CD4-positive, alpha-beta memory T cell (primary cell): ENCODE measurements at places on chromosomes 3 and 15. TPM values are rescaled to one million over a fixed set of nuclear protein-coding genes. Genes with fewer than 3 reads are reported as not detected.

DNA sequence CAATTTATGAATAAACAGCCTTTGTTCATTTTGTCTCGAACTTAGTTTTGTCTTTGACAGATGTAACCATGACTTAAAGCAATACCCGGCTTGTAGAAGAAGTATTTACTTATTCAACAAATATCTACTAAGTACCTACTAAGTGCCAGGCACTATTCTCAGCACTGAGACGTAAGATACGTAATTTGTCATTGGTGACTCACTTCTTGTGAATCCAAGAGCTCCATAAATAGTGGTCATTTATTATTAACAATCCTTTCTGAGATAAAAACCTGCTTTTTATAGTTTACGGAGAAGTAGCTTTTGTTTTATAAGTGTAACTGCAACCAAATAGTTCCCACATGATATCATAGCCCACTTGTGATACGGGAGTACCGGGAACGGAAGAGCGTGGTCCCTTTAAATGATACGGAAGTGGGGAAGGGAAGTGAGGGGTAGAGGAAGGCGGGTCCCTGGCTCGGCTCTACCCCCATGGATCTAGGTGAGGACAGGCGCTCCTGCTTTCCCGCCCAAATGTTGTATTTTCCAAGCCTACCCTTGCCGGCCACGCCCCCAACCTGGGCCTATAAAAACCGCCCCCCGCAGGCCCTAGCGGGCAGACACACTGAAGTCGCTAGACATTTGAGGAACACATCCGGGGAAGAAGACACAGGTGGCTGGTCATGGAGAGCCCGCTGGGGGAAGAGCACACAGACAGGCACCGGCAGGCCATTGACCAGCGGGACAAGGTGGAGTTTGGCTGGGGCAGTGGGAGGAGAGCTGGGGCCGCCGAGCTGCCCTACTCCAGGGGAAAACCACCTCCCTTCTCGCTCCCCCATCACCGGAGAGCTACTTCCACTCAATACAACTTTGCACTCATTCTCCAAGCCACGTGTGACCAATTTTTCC is at the start of gene SAMMSON:
TSS of gene SAMMSON (plus strand) at position 594 of the 888 bp plus-strand sequence.
- no peaks in the 10 kb centered on the region for H3K27me3 ChIP-seq
- no peaks in the 10 kb centered on the region for H3K4me1 ChIP-seq
- H3K4me3 ChIP-seq: no peak within 1 kb of the TSS
- H3K27ac ChIP-seq: no peak within 1 kb of the TSS

DNA sequence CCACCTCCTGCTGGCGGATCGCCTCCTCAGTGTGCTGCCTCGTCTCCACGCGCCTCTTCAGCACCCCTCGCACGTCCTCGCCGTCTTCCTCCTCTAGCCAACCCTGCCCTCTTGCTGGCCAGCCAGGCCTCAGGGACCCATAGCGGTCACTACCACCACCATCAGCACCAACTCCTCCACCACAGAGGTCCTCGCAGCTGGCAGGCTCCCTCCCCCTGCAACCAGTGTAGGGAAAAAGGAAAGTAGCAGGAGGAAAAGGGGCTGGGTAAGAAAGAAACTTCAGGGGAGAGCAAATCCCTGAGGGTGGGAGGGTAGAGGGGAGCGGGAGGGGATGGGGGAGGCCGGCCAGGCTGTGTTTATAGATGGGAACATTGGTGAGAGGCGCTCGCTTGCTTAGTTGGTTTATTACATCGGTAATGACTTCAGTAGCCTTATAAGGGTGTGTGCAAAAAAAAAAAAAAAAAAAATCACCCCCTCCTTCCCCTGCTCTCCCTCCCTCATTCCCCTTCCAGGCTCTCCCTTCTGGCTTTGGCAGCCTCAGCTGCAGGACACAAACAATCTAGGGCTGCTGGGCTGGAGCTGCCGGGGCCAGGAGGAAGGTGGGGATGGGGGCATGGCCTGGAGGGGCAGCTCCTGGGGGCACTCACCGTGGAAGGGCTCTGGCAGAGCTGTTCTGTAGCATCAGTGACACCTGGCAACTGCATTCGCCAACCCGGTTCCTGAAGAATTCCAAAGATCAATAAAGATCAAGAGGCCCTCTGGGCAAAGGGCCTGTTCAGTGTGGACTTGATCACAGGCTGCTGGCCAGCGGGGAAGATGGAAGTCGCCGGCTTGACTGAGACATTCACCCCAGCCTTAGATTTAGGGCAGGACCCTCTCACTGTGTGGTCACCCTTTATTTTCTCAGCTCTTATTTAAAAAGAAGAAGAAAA is 116.2 kb upstream of the HACD2 start:
- H3K4me1 ChIP-seq: no peaks in the 10 kb centered on the region
- DNase-seq: no peak
- H3K4me3 ChIP-seq: no peak overlapping the region
- H3K27ac ChIP-seq: no peak overlapping the region

DNA sequence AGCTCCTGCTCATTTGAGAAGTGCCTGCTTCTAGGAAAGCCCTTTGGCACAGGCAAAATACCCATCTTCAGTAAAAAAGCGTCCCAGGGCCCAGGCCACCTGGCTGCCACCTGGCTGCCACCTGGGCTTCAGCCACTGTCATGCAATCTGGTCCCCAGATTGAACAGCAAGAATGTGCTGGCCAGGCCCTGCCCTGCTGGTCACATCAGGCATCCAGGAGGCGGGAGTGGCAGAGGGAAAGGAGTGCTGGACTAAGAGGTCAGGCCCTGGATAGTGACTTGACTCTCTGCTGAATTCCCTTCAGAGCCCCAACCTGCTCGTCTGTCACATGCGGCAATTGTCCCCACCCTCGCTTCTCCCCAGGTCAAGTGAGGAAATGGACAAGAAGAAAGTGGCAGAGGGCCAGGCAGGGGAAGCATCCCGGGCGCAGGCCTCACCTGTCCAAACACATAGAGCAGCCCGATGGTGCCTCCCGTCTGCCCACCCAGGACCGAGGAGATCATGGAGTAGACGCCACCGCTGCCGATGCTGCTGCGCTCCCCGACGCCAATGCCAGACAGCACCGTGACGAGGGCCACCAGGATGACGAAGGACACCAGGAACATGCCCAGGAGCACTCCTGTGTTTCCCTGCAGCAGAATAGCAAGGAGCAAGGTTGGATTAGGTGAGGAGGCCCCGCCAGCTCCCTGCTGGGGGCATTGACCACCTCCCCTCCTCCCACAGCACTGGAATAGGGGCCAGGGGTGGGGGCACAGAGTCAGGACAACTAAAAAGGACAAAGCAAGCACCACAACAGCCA is 25.5 kb downstream of the SLC12A8 start:
- H3K4me3 ChIP-seq: no peak overlapping the region
- DNase-seq: no peak
- H3K27ac ChIP-seq: no peak overlapping the region
- H3K4me1 ChIP-seq: no peaks in the 10 kb centered on the region

GRCh38 chr15:85004550-85004949 is 22.9 kb downstream of the PDE8A start:
- H3K27me3 ChIP-seq: no peaks in the 10 kb centered on the region
- peaks cover 51% of the 10 kb centered on the region for H3K4me1 ChIP-seq
- H3K27ac ChIP-seq: no peak overlapping the region

DNA sequence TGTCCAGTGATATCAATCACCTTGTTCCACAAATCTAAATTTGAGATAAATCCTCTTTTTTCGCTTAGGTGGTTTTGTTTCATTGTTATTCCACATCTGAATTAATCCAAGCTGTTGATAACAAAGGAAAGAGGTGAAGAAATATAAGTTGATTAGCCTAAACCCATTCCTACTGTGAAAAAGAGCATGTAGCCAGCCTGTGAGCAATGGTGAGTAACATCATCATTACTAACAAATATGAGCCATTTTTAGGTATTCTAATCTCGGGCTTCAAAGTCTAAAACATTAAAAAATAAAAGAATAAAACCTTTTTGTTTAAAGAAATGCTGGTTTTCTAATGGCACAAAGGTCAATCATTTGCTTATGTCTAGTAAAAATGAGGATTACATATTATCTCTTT is 52.1 kb upstream of the P3H2 start:
- no peaks in the 10 kb centered on the region for H3K27me3 ChIP-seq
- DNase-seq: no peak
- H3K4me3 ChIP-seq: no peak overlapping the region
- peaks cover 4% of the 10 kb centered on the region for H3K4me1 ChIP-seq
- no peaks in the 10 kb centered on the region for H3K36me3 ChIP-seq

GRCh38 chr3:85342915-85343314 is 384.1 kb downstream of the CADM2 start:
- no peaks in the 10 kb centered on the region for H3K27me3 ChIP-seq
- no peaks in the 10 kb centered on the region for H3K4me1 ChIP-seq
- H3K4me3 ChIP-seq: no peak overlapping the region
- no peak for DNase-seq
- H3K36me3 ChIP-seq: no peaks in the 10 kb centered on the region
- no peak overlapping the region for H3K27ac ChIP-seq

DNA sequence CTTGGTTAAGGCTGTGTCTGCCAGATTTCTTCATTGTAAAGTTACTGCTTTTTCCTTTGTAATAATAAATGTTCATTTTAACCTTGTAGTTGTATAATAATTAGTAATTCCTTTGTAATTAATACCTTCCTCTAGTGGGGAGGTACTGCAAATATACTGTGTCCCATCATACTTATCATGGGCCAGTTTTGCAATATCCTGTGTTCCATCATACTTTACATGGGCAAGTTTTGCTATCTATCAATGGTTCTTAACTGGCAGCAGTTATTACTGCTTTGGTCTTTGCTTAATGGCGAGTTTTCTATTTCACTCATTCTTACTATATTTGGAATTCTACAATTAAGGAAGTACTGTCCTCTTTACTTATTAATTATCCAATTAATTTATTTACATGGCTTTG is 10.6 kb downstream of the ATP2C1 start:
- DNase-seq: no peak
- H3K4me1 ChIP-seq: peaks cover 45% of the 10 kb centered on the region
- no peaks in the 10 kb centered on the region for H3K36me3 ChIP-seq
- no peaks in the 10 kb centered on the region for H3K27me3 ChIP-seq
- no peak overlapping the region for H3K27ac ChIP-seq

- no peaks in the 10 kb centered on the region for H3K27me3 ChIP-seq
- no peak for DNase-seq
- no peaks in the 10 kb centered on the region for H3K36me3 ChIP-seq
- no peaks in the 10 kb centered on the region for H3K4me1 ChIP-seq
- no peak overlapping the region for H3K4me3 ChIP-seq
- H3K27ac ChIP-seq: no peak overlapping the region
Observed at GRCh38 chr3:149547954-149548668, 73.6 kb downstream of the TM4SF4 start.

DNA sequence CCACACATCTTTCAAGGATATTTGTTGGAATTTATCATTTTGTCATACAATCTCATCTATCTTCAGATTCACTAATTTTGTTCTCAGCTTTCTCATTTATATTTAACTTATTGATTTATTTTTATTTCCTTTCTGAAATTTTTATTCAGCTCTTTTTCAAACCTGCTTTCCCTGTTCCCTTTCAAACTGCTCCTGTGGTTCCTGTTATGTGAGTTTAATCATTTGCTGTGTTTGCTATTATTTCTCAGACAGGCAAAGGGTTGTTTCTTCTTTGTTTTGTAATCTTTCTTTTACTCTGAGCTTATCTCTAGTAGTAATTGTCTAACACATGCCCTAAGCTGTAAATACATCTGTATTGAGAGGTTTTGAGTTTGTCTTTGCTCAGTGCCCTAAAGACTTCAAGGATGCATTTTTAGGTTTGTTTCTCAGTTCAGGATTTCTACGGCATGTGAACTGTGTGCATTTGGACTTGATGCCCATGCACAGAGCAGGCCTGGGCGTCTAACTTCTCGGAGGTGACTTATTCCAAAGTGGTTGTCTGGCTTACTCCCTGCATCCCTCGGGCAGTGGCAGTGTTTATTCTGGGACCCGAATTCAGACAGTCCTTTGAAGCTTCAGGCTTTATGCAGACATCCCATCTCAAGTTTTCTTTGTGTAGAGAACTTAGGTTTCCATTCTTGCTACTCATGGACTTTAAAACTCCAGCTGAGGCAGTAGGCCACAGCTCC is 155.0 kb upstream of the TRIM42 start:
- DNase-seq: no peak
- no peak overlapping the region for H3K4me3 ChIP-seq
- H3K36me3 ChIP-seq: no peaks in the 10 kb centered on the region
- no peak overlapping the region for H3K27ac ChIP-seq
- no peaks in the 10 kb centered on the region for H3K27me3 ChIP-seq

- H3K36me3 ChIP-seq: no peaks in the 10 kb centered on the region
- no peaks in the 10 kb centered on the region for H3K4me1 ChIP-seq
- no peak overlapping the region for H3K27ac ChIP-seq
Observed at GRCh38 chr3:127388427-127388826, 100.6 kb upstream of the PRR20G start.

DNA sequence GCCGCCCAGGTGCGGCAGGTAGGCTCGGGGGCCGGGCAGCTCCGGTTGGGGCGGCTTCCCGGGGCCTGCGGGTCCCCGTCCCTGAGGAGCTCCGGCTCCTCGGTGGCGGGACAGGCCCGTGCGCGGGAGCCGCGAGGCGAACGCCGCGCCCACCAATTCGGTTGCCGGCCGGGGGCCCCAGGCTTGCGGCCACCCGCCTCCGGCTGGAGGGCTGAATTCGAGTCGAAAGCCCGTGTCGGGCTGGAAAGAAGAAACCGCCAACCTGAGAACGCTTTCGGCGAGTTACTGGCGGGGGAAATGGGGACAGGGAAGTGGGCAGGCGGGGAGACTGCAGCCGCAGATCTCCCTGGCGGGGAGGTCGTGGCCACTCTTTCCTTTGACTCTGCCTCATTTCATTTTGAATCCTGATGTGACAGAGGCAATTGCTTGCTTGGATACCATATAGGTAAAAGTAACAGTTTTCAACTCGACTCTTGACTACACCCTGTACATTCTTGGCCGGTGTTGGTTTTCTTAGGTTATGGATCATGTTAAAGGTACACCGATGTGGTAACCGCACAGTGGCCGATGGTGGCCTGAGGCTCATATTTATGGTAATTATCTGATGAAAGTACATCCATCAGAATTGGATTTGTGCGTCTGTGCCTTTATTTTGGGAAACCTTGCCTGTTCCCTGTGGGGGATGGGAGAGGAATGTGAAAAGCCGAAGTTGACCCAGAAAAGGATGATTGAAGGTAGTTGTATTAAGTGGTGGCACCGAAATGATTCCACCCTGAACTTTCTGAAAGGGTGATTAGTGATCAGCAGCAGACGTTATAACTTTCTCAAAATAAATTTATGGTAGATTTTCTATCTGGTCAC is 1.7 kb downstream of the B3GNT5 start:
- no peak for DNase-seq
- no peak overlapping the region for H3K27ac ChIP-seq
- H3K27me3 ChIP-seq: no peaks in the 10 kb centered on the region
- no peaks in the 10 kb centered on the region for H3K4me1 ChIP-seq
- H3K4me3 ChIP-seq: no peak overlapping the region
- no peaks in the 10 kb centered on the region for H3K36me3 ChIP-seq

GRCh38 chr15:48279608-48280007 is 51.6 kb upstream of the DUT start:
- no peaks in the 10 kb centered on the region for H3K4me1 ChIP-seq
- H3K4me3 ChIP-seq: no peak overlapping the region
- no peaks in the 10 kb centered on the region for H3K36me3 ChIP-seq
- no peaks in the 10 kb centered on the region for H3K27me3 ChIP-seq

ST3GAL6 gene
- total RNA-seq: 1.3 TPM

MYO9A gene
- 37.9 TPM for total RNA-seq

MEX3B gene
- total RNA-seq: 1.6 TPM

TMEM108 gene
- total RNA-seq: not detected

GPR62 gene
- total RNA-seq: not detected
